Activated CD4-positive, alpha-beta T cell treated with anti-CD3 and anti-CD28 coated beads, Interleukin-2, amount 50 U/mL, for 16 hours (primary cell): ENCODE measurements at places on chromosomes 13 and 19.

DNA sequence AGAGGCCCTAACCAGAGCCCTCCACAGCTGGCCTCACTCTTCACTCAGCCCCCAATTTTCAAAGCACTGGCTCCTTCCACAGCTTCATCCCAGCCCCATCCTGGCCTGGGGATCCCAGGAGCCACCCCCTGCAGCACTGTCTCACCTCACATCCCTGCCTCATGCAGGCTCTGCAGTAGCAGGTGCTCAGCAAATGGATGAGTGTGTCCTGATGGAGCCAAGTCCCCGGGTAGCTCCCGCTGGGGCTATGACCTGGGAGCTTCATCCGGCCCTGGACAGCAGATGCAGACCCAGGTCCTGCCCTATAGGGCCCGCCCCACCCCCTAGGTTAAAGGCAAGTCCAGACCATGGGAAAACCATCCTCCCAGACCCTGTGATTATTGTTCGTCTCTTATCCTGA lies 143.2 kb upstream of the ZNF507 start:
- no peak for DNase-seq

DNA sequence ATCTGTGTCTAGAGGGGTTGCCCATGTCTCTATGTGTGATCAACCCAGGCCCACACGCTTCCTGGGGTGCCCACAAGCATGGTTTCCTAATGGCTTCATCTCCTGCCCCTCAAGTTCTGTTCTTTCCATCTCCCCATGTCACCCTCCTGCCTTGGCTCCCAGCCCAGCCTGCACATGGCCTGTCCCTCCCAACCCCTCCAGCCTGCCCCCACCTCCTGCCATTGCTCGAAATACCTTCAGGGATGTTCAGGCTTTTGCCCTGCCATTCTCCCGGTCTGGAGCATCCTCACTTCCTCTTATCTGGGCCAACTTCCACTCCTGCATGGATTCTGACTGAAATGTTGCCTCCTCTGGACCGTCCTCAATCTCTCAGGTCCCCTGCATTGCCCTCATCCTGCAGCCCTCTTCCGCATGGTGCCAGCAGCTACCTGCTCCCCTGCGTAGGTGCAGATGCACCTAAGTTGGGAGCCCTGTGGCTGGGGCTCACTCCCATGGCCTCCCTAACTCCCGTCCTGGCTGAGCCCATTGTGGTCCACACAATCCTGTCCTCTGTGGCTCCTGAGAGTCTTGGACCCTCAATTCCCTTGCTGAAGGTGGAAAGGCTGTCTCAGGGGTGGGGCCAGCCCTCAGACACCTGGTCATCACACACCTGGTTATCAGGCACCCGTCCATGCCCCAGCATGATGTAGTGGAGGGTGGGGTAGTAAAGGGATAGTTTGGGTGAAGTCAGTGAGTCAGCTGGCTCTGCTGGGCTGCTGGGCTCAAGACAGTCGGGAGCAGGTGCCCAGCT lies 152.1 kb downstream of the URI1 start:
- DNase-seq: no peak

DNA sequence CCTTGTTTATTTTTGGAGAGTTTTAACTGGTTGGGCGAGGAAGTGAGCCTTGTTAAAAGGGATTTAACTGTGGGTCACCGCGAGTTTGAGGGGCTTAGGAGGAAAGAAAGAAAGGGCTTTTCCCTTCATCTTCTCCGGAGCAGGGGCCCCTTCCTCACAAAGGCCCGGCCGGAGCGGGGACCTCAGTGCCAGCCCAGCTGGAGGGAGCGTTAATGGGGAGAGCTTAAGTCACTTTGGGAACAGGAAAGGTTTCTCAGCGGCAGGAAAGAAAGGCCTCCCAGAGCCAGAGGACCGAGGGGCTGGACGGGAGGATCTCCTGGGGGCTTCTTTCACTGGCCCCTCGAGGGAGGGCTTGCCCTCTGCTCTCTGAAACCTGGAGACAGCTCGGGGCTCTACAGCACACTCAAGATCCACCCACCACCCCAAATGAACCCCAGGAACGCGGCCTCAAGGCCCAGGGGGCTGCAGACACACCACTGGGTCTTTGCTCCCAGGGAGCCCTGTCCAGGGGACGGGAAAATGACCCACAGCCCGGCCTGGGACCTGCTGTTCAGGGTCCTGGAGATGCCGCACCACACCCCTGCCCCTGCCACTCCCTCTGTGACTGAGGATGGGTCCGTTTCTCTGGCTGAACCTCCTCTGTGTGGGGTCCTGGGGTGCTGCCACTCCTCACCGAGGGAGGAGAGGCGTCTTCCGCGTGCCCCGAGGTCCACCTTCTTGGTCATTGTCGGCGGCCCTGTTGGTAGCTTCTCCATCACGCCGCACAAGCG lies 128.3 kb downstream of the URI1 start:
- DNase-seq: no peak

GRCh38 chr13:110350509-110350908 lies 43.4 kb downstream of the COL4A2 start:
- DNase-seq: no peak

DNA sequence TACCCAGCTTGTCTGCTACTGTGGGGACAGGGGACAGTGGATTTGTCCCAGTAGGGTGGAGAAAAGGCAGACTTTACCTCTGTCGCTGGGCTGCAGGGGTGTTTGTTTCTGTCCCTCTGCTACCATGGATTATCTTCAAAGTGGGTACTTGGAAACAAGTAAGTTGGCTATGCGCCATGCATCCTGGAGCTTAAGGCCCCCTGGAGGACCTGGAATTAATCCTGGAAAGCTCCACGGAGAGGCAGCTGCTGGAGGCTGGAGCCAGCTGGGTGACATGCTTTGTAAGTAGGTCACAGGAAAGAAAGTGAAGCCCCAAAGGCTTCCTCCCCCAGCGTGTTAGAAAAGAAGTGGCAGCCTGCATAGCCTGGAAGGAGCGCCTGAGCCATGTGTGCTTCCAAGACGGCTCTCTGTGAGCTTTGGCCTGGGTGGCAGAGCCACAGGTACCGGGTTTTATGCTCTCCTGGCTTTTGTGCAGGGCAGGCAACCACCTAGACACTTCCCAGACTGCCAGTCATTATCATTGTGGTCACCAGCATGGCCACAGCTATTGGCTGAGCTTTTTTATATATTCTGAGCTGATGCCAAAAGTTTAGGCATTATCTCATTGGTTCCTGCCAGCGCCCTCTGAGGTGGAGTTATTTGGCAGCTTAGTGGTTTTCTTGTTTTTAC lies 9.5 kb downstream of the B3GLCT start:
- no peak for DNase-seq

DNA sequence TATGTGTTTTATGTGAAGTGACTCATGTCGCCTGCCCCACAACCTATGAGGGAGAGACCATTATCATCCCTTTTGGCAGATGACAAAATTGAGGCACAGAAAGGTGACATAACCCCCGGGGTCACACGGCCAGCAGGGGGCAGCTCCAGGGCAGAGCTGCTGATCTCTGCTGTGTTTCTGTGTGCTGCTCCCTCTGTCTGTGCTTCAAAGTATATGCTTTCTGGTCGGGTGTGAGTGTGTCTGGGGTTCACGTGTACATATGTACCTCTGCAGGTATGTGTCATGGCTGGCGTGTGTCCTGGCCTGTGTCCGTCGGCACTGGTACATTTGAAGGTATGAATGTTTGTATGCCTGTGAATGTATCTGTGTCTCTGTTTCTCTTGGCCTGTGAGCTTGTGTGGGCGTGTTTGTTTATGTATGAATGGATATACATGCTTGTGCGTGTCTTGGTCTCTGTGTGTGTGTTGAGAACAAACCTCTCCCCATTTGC lies 7.1 kb downstream of the LIPE start:
- DNase-seq: peak; percentile 83

DNA sequence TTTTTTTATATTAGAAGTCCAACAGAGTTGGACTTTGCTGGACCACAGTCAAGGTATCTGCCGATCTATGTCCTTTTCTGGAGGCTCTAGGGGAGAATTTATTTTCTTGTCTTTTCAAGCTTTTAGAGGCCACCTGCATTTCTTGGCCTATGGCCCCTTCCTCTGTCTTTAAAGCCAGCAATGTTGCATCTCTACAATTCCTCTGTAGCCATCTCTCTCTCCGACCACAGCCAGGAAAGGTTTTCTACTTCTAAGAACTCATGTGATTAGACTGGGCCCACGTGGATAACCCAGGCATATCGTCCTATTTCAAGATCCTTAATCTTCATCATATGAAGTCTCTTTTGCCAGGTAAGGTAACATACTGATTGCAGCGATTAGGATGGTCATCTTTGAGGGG lies 43.5 kb upstream of the RGCC start:
- no peak for DNase-seq

DNA sequence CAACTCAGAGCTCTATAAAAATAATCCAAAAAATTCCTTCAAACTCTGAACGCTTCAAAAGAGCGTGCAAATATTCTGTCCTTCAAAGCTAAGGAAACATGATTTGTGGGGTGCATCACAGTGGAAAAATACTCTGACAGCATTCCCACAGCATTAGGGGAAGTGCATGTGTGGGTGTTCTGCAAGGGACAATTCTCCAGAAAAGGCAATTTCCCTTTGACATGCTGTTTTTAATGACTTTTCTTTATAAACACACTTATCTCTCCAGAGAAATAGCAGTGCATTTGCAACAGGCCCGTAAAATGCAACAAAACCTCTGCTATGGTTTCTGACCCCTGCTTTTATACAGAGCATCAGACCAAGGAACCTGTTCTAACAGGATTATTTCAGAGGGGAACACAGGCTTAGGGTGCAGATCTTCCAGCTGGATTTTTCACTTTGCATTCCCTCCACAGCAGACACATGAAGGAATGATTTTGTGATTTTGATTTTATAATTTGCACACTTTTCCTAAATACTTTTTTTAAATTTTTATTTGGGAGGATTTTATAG lies 42.6 kb downstream of the KL start:
- no peak for DNase-seq

DNA sequence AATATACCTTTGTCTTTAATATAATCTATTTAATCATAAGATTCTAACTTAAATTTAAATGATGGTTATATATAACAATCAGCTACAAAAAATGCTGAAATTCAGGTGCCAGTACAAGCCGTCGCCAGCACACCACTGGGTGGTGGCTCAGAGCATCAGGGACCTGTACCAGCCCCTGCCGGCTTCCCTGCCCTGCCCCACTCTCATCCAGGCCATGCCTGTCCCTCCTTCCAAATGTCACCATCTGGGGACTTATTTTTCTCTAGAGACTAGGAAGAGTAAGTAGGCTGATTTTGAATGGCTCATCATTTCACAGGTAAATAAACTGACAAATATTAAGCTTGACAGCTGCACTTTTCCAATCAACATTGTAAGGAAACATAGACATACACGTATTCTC lies 1.6 kb downstream of the METTL21C start:
- DNase-seq: no peak

DNA sequence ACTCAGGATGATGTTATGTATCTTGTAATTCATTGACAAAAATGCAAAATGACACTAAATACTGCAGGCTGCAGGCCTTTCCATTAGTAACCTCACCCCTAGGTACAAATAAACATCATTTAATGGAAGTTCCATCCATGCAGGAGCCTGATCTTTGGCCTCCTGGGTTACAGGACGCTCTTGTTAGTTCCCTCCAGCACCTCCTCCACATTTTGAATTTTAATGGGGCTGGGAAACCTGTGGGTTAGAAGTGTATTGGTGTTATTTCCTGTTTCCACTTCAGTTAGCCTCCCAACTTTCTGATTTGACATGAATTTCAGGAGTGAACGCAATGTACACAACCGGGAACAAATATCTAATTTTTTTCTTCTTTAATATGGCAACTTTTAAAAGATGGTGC lies 237.1 kb upstream of the ARGLU1 start:
- no peak for DNase-seq

GRCh38 chr13:28473044-28473443 lies 21.9 kb downstream of the FLT1 start:
- no peak for DNase-seq

DNA sequence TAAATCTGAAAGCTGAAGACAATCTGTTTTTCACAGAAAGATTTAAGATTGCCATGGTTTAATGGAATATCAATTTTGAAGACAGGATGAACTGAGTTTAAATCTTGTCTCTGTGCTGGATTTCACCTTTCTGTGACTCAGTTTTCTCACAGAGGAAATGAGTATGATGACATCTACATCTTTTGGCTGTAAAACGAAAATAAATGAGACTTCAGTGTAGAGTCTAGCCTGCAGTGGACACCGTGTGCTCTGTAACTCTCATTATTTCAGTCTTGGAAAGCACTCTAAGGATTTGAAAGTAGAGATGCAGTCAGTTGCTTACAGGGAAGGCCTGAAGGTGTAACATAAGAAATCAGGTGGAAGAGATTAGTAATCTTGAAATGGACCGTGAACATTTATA lies 150.4 kb downstream of the NALCN start:
- peak; percentile 23 for DNase-seq

- no peak for DNase-seq
Observed at GRCh38 chr19:50858886-50859285, 4.2 kb downstream of the KLK3 start.

DNA sequence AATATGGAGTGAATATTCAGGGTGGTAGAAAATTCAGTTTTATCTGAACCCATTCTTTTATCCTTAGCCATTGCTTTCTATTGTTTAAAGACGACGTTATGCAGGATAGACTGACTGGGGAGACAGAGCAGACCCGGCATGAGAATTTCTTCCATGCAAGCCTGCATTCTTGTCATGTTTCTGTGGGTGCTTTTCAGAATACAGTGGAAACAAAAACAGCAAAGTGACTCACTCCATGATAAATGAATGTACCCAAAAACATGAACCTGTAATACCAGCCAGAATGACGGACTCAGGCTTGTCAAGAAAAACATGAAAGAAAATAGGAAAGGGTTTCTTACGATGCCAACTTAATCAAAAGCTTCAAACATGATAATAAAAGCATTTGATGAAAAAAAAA lies 924.0 kb downstream of the EFNB2 start:
- no peak for DNase-seq

GRCh38 chr13:109636736-109637135 lies 149.6 kb downstream of the IRS2 start:
- no peak for DNase-seq

- no peak for DNase-seq
Observed at GRCh38 chr13:38636761-38637160, 50.1 kb upstream of the FREM2 start.

- DNase-seq: no peak
Observed at GRCh38 chr19:16890461-16891184, 1.8 kb downstream of the F2RL3 start.

- DNase-seq: no peak
Observed at GRCh38 chr13:111179908-111180760, 65.0 kb downstream of the ARHGEF7 start.
